ENCODE measurements at places on chromosomes 5 and 9. TPM values are rescaled to one million over a fixed set of nuclear protein-coding genes. Genes with fewer than 3 reads are reported as not detected.

ANGPTL2 gene
- polyA plus RNA-seq, result 63.6 TPM

CD14 gene
- polyA plus RNA-seq, result 18.3 TPM

DNA sequence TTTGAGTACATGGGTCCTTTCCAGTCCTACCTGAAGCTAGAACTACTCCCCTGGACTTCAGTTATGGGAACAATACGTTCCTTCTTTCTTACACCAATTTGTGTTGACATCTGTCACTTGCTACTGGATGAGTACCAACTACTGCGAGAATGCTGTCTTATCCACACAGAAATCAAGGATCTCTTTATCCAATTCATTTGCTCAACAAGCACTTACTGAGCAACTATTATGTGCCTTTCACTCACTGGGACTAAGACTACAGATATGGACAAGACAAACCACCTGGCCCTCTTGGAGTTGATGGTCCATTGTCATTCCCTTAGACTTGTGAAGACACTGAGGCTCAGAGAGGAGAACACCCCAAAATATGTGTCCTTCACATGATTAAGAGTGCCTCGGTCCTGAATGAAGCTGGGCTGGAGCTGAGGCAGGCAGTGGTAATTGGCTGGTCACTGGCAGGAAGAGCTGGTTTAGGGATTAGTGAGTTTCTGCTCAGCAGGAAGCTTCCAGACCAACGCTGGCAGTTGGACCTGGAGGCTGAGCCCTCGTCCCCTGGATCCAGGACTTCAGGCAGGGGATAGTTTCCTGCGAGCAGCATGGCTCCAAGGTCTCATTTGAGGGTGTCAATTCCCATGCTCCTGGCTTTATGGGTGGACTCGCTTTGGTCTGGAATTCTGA lies 8.4 kb upstream of the ARSI start:
- DNase-seq, result no peak

GRCh38 chr5:68325065-68325580 lies 109.6 kb downstream of the PIK3R1 start:
- DNase-seq, result no peak

All from forelimb muscle (tissue), 1 donor.